ENCODE measurements at places on chromosomes 2 and 18.

GRCh38 chr2:59726228-59727120 lies 827.0 kb downstream of the BCL11A start:
- no peak for DNase-seq

DNA sequence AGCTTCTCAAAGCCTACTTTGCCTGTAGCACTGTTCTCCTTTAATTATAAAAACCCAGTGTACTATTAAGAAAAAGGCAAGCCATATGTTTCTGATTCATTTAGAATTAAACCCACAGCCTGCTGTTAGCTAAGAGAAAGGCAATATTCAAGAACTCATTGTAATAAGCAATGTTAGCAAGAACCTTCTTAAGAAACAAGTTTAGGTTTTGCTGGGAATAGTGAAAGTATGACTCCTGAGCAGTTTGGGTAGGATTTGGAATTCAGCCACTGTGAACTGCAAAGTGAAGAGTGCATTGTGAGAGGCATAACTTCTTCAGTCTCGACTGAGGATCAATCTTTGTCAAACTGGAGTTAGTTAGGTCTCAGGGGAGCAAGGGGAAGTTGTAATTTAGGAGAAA lies 206.5 kb upstream of the NT5C1B start:
- DNase-seq, result no peak

- DNase-seq, result no peak
These were observed 318.2 kb downstream of the ADCYAP1 start for GRCh38 chr18:1222880-1223279.

DNA sequence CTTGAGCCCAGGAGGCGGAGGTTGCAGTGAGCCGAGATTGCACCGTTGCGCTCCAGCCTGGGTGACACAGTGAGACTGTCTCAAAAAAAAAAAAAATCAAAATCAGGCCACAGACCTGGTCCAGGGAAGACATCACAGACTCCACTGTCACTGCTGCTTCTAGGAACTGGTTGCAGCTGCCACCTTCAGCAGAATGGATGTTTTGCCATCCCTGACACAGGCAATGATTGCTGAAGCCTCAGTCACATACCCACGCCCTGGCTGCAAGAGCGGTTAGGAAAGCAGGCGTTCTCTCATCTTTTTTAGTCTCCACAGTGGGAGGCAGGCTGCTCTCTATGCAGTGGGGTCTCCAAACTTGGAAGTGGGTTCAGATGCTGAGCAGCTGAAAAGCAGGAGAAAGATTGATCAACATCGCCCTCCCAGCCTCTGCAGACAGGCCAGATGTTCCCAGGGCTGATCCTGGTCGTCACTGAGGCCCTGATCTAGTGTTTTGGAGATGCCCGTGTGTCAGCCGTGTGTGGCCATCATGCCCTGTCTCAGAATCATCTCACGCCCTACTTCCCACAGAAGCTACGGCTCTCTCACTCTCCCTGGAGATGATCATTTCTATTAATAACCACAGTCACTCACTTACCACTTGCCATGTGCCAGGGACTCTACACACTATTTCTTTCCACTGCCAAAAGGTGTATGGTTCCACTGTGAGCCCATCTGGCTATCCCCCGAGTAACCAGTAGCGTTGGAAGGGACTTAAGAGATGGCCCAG lies 91.8 kb downstream of the PLB1 start:
- no peak for DNase-seq

DNA sequence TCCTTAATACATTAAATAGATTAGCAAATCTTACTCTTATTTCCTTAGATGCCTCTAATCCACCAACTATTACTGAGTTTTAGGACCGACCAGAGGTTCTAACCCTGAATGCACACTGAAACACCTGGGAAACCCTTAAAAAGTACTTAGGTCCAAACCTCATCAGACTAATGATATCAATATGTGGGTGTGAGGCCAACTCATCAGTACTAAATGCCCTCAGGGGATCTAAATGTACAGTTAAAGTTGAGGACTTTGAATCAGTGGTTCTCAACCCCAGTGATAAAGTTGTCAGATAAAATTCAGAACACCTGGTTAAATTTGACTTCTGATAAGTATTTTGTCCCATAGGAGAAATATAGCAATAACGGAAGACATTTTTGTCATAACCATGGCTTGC lies 20.9 kb downstream of the MMADHC start:
- DNase-seq, result no peak

- DNase-seq, result no peak
These were observed 213.7 kb upstream of the COPS8 start for GRCh38 chr2:236872015-236872414.

GRCh38 chr2:118865106-118865505 lies 17.7 kb upstream of the EN1 start:
- peak; percentile 72 for DNase-seq

DNA sequence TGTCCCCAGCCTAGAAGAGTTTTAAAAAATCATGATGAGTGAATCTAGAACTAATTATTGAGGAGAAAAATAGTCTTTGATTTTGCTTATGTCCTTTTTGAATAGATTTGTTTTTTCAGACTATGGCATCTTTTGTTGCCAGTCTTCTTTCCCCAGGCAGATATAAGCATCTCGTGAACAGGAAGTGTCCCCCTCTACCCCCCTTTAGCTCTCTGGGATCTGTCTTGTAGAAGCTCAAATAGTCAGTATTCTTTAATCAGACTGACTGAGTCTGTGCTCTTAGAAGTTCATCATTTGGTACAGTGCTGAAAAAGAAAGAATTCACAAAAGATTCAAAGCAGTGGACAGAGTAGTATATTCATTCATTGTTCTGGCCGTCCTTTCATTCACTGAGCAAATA lies 10.4 kb downstream of the PRKCE start:
- no peak for DNase-seq

DNA sequence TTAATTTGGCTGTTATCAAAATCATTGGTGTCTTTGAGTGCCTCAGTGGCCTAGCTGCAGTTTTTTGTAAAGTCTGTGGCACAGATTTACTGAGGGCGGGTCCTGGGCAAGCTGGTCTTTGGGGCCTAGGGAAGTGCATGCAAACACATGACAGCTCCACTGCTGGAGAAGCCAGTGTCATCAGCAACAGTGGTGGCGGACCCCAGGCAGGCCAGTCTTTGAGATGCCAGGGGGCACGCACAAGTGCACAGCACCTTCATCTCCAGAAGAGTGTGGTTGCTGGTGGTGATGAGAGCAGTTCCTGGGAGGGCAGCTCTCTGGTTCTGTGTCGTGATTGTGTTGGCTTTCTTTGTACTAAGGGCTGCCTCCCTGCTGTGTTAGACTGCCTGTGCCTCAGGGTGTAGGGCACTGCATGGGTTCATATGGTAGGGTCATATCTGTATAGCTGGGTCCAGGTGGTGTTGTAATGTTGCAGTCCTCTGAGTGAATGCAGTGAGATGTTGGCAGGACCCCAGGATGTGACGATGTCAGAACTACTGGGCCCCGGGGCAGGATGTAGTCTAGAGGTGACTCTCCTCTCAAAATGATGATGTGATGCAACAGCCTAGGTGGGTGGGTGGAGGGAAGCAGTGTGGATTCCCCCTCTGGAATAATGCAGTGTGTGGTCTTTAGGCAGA lies 646.7 kb upstream of the CDH2 start:
- DNase-seq, result peak; percentile 7

DNA sequence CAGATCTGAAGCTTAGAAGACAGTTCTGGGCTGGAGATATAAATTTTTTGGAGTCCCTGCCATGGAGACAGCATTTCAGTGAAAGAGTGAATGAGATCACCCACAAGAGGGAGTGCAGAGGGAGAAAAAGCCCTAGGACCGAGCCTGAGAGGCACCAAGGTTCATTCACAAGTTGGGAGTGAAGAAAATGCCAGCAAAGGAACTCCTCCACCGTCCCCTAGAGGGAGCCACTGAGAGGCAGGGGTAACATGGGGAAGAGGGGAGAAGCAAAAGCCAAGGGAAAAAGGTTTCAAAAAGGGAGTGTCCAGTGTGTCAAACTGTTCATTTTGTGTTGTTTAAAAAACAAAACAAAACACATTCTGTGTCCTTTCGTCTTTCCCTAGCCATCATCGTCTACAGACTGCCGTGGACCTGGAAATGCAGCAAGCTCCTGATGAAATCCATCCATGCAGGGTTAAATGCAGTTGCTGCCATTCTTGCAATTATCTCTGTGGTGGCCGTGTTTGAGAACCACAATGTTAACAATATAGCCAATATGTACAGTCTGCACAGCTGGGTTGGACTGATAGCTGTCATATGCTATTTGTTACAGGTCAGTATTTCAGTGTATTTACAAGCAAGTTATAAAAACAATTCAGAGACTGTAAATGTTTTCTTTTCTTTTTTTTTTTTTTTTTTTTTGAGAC lies 19.1 kb downstream of the CYBRD1 start:
- DNase-seq, result peak; percentile 60

GRCh38 chr2:207847807-207848544 lies 78.3 kb upstream of the FZD5 start:
- peak; percentile 60 for DNase-seq

GRCh38 chr2:207216457-207216856 lies 50.7 kb upstream of the KLF7 start:
- DNase-seq, result no peak

GRCh38 chr2:55047677-55048299 lies 2.5 kb downstream of the RTN4 start:
- no peak for DNase-seq

DNA sequence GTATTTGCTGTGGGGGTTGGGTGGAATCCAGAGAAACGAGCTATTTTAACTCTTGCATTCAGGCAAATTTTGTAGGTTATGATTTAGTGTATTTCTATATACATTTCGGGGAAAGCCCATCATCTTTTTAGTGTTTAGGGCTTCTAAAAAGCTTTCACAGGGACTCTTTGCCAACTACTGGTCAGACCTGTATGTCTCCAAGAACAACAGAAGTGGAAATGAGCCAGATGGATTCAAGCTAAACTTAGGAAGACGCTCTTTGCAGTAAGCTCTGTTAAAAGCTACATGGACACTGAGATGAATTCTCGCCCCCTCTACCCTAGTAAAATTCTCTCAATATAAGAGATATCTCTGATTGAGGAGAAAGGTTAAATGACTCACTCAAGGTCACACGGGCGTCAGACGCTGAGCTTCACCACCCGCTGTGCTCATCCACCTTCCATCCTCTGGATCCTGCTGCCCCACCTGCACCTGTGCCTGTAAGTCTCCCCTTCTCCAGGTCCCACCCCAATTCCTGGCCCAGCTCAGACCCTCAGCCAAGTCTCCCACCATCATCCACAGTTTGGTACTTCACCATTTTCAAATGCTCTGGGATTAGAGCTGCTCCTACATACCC lies 85.6 kb downstream of the MARCHF4 start:
- no peak for DNase-seq

DNA sequence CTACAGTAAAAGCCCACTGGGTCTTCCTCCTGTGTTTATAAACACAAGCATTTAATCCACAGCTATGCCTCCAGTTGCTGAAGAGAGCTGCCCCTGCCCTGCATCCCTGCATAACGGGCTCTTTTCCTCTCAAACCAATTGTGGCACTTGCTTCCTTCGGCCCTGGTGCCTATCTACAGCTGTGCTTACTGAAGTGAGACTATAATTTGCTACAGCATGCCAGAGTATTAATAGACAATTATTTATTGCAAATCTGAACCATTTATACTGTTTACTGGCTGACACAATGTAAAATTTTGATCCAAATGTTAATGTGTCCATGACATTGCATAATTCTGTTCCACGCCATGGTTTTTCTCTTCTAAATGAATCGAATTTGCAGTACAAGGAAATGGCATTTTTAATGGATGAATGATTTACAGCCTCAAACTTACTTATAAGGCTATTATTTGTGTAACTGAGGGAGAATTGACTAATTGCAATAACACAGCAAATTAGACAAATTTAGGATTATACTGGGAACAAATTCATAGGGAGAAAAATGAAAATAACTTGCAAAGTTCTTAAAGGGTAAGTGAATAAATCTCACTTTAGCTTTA lies 457.0 kb upstream of the HNRNPA3 start:
- no peak for DNase-seq

DNA sequence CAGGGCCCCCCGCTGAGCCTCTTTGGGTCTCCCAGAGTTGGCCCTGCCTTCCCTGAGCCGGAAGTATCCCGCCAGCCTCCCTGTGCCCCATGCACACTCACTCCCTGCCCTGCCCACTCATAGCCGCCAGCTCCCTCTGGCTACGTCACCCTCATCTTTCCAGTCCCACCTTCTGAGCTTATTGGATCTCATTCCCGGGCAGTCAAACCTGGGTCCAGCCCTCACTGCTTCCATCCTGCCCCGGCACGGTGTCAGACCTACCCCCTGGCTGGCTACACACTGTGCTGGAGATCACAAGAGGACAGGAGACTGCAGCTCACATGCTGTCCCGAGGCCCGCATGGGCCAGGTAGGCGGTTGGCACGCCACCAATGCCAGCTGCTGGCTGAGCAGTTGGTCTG lies 147.2 kb downstream of the ASB1 start:
- no peak for DNase-seq
